ENCODE measurements at places on chromosomes 5 and 9.

- DNase-seq: no peak
These were observed 37.8 kb upstream of the CRB2 start for GRCh38 chr9:123318202-123318601.

DNA sequence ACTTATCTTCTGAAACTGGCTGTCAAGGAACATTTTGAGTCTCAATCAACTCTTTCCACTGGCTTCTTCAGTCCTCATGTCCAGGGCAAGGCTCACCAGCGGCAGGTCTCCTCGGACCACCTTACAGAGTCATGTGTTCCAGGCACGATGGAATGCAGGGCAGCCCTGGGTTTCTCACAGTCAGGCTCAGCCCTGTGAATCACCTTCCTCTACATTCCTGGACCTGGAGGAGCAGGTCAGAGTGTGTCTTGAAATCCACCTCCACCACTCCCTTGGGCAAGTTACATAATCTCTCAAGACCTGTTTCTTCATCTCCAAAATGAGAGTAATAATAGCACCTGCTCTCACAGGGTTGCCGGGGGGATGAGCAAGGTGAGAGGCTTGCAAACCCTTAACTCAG, 16.0 kb downstream of the ENC1 start:
- no peak for DNase-seq

DNA sequence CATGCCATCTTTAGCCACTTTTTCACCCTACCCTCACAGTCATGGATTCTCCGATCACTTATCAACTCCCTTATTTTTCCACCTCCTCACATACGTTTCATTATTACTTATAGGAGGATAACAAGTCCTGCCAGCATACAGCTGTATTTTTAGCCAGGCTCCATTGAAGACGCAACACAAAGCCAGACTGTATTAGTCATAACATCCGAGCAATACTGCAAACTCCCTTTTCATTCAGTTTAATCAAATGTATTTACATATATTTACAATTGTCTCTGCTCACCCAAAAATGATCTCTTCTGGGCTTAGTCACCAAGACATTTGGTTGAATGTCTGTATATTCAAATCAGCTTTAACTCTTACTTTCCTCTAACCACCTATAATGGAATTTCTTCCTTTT, 126.4 kb upstream of the PRLR start:
- DNase-seq: no peak

GRCh38 chr9:6128030-6128429, 87.6 kb upstream of the IL33 start:
- DNase-seq: no peak

DNA sequence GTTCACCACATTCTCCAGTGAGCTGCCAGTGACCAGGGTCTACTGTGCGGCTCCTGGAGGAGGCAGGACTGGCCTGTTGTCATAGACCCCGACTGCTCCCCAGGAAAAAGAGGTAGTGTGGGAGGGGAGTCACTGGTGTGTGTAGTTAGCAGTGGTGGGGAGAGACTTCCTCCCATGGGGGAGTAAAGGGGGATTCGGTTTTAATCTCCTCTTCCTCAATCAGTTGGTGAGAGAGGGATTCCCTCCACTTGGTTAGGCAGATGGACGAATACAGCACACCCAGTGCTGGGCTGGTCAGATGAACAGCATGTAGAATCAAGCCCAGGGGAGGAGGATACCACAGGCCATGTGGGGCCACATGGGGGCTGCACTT, 207.6 kb upstream of the S1PR3 start:
- no peak for DNase-seq

- DNase-seq: no peak
These were observed 68.4 kb downstream of the PSD2 start for GRCh38 chr5:139863855-139864558.

DNA sequence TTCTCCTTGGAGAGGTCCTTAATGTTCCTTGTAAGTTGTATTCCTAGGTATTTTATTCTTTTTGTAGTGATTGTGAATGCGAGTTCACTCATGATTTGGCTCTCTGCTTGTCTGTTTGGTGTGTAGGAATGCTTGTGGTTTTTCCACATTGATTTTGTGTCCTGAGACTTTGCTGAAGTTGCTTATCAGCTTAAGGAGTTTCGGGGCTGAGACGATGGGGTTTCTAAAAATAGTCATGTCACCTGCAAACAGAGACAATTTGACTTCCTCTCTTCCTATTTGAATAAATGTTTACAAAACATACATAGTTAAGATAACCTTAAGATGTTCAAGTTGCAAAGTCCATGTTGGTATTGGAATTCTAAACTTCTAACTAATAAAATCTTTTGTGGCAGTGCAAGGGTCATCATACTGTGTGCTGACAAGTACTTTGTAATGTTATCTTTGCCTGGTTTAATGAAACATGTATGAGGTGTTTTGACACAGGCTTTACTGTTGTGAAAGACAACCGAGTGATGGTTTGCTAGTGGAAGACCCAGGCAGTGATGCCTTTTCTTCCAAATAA, 286.2 kb downstream of the MRPS30 start:
- no peak for DNase-seq

DNA sequence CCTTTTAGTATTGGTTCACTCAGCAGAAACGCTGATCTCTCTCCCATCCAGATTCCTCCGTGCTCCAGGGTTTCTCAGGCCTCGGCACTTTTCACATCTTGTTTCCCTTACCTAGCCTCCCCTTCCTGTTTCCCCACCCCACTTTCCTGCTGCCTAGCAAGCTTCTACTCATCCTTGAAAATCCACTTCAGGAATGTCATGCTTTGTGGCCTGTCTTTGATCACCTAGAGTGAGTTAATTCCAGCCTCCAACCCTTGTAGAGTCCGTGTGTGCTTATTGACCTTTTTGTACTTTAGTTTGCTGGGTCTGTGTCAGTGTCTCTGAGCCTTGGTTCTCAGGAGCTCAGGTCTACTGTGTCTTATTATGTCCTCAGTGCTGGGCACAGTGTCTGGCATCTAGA, 116.6 kb downstream of the AOPEP start:
- DNase-seq: no peak

- DNase-seq: no peak
These were observed 377.5 kb upstream of the RFX3 start for GRCh38 chr9:3903273-3903672.

DNA sequence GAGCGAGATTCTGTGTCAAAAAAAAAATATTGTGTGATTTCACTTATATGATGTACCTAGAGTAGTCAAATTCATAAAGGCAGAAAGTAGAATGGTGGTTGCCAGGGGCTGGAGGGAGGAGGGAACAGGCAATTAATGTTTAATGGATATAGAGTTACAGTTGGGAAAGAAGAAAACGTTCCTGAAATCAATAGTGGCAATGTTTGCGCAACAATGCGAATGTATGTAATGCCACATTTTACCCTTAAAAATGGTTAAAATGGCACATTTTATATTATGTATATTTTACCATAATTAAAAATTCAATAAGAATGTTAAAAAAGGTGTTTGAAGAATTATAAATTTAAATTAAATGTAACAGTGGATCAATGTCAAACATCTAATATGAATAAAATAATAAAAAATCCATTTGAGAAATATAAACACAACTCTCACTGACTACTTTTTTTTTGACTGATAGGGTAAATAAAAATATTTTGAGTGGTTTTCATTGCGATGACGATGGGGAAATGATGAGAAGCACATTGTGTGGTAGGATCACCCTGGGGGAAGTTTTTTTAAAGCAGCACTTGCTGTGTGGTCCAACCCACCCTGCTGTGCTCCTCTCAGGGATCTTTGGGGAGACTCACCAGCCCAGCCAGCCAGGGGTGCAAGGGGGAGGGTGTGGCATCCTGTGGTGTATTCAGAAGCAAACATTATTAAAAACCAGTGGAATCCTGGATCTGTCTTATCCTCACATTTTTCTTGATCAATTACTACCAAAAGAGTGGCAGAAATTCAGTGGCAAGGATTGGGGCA, 4.3 kb downstream of the FYB1 start:
- no peak for DNase-seq

DNA sequence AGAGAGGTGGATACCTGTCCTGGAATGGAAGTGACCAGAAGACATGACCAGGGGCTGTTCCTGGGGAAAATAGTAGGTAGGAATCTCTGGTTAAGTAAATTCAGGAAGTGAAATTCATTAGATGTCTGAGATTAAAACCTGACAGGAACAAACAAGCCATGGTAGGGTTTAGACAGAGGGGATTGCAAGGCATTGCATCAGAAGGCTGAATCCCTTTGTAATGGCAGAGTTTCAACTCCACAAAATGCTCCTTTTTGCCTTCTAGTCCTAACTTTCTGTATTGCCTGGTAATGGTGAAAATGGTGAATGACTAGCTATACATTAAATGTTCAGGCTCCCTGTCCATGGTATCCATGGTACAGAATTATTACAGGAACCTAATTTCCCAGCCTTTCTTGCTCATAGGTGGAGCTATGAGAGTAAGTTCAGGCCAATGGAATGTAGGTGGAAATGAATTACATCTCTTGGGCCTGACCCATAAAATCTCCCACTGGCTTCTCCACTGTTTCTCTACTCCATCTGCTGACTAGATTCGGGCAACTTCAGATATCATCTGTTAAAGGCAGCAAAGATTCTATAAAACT, 113.4 kb upstream of the CNTLN start:
- DNase-seq: no peak

DNA sequence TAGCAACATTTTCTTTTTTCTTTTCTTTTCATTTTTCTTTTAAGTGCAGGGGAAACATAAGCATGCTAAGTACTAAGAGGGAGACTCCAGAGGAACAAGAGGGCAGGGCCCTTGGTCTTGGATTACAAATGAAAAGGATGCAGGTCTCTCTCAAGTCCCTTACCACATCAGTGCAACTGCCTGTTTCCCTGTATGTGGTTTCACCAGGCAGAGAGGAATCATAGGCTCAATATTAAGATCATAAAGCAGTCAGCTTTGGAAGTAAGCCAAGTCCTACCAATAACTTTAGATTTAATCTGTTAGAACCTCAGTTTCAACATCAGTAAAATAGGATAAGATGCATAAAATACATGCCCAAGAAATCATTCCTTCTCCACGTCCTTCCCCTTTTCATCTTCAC, 422.7 kb upstream of the PAPPA start:
- no peak for DNase-seq

DNA sequence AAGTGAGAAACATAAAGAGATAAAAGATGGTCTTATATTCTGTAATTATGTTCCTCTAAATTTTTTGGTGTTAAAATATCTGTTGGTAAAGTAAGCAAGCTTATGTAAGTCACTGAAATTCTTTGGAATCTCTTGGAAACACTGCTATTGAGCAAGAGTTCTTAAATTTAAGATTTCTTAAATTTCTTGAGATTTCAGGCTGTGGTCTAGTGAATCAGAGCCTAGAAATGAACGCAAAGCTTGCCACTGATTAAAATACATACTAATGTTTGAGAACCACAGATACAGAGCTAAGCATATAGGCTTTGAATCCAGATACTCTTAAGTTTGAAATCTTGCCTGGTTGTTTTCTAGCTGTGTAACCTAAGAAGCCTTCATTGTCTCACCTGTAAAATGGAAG, 133.4 kb downstream of the TRPM3 start:
- DNase-seq: peak; percentile 76

GRCh38 chr5:61496860-61497259, 164.8 kb downstream of the ZSWIM6 start:
- DNase-seq: no peak

- DNase-seq: no peak
These were observed 106.1 kb upstream of the FGF10 start for GRCh38 chr5:44495280-44495679.

- no peak for DNase-seq
These were observed 911 bp downstream of the ABLIM3 start for GRCh38 chr5:149141957-149142851.

DNA sequence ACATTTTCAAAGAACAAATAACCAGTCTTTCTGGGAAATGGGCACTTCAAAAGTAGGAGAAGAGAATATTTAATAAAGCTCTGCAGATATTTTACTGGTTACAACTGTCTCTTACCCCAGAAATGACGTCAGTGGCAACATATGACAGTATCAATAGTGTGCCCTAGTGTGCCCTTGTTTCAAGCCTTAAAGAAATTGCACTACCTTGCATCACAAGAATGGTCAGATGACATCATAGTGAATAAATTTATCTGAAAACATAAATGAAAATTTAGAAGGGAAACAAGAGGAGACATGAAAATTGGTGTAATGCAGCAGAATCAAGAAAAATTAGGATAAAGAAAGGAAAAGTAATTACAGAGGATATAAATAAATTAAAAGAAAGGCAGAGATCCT, 176.7 kb downstream of the GNAQ start:
- no peak for DNase-seq

GRCh38 chr5:123116058-123116457, 27.0 kb downstream of the PRDM6 start:
- DNase-seq: no peak

DNA sequence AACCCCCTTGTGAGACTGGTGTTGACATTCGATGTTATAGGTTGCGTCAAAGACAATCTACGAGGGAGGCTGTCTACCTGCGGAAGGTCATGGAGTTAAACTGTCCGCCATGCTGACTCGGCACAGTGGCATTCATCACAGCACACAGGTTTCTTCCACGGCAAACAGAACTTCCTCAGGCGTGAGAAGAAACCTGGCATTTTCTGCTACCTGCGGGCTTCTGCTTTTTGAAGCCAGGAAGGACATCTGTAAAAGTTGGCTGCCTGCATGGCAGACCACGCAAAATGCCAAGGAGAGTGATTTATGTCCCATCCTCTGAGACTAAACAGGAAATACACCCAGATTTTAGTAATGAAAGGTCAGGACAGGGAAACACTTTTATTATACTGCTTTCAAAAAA, 809.8 kb upstream of the NUDT12 start:
- DNase-seq: no peak

DNA sequence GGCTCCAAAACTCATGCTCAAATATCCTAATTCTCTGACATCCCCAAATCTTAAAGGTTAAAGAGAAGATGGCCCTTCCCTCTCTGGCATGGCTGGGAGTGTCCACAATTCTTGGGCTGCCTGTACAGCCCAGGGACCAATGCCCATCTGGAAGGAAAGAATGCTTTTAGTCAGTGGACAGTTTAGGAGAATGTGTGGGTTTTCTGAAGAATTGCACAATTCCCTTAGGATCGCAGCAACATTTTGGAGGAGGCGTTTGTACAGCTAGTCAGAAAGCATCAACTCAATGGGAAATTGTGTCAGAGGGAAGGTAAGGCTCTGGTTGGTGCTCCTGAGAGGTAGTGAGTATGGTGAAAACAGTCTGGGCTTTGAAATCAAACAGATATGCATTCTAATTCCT, 15.0 kb downstream of the FAM193B start:
- peak; percentile 77 for DNase-seq

GRCh38 chr5:159593518-159594073, 263.3 kb upstream of the IL12B start:
- no peak for DNase-seq

- no peak for DNase-seq
These were observed 130.1 kb upstream of the FST start for GRCh38 chr5:53350368-53350767.

DNA sequence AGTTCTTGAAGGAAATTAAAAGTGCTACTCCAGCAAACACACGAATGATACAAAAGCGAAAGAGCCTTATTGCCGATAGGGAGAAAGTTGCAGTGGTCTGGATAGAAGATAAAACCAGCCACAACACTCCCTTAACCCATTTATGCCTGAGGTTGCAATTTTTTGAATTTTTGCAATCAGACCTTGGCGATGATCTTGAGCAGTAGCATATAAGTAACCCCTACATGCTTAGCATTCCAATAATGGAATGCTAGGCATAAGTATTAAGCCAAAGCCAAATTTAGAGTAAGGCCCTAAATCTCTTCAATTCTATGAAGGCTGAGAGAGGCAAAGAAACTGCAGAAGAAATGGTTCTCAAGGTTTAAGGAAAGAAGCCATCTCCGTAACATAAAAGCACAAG, 153.5 kb downstream of the SLC28A3 start:
- no peak for DNase-seq

All from GM04503 (cell line).